ENCODE measurements at places on chromosomes 5 and 9.

DNA sequence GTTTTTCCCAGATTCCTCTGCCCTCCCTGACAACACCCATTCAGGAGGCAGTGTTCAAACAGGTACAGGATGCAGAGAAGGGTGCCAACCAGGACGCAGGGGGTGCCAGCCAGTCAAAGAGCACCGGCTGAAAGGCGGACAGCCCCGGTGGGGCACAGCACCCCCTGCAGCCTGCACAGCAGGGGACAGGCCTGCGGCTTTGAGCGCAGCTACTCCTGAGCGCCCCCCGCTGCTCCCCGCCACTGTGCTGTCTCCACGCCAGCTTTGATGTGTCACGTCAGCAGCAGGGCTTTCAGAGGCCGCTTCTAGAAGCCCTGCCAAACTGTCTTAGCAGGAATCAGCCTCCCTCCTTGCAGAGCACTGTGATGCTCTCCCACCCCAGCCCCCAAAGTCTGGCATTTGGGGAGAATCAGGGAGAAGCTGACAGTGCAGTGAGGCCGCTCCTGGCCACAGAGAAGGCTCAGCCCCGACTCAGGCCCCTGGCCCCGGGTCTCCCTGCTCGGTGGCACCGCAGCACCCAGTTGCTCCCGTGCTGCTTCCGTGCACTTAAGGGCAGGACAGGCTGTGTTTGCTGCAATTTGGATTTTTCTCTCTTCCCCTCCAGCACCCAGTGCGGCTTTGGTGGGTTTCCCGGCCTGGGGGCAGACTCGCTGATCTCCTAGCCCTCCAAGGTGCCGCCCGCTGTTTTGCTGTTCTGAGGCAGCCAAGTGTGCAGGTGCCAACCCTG is 20.3 kb downstream of the AK8 start:
- no peak for DNase-seq

DNA sequence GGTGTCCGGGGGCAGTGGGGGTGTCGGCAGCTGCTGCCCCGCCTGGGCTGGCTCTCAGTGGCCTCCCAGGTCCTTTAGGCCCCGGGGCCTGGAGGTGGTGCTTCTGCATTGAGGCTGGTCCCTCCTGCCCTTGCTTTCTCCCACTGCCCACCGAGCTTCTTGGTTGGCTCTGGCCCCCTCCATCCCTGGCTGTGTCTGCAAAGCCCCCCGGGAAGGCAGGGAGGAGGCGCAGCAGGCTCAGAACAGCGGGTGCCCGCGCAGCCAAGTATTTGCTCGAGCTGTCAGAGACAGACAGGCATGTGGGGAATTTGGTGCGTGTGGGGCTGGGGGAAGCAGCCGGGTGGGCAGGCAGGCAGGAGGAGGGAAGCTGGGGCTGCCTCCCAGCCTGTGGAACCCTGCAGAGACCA is 11.5 kb downstream of the CXXC5 start:
- no peak for DNase-seq

GRCh38 chr9:107732781-107733522 is 243.4 kb upstream of the KLF4 start:
- no peak for DNase-seq

- DNase-seq = no peak
Observed at GRCh38 chr5:24444414-24444813, 200.4 kb downstream of the CDH10 start.

- DNase-seq = no peak
Observed at GRCh38 chr9:74064702-74065101, 432.4 kb upstream of the RORB start.

DNA sequence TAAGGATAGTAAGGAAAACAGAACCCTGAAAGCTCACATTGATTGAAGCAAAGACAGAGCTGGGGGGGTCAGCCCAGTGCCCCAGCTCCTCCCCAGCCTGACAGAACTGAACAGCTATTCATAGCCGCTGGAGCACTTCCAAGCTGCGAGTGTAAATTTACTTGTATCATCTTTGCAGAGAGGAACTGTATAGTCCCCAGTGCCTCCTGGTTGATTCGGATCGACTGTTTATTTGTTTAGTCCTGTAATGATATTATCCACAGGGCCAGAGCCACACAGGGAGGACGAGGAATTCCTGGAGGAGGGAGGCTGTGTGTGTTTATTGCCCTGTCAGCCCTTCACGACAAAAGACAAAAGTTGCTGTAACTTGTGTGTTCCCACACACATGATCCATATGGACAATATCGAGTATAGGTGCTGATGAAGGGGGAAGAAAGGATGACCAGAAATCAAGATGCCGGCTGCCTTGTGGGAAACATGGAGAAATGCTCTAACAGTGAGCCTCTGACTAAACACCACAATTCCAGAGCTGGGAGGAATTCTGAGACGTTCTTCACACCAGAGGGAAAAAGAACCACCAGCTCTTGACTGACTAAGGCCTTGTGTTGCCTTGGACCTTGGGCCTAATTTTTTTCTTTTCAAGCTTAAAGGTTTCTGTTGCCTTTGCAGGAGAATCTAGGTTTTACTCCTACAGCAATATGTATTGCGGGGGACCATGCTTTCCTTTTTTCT is 31.1 kb downstream of the FOXD1 start:
- DNase-seq = no peak

DNA sequence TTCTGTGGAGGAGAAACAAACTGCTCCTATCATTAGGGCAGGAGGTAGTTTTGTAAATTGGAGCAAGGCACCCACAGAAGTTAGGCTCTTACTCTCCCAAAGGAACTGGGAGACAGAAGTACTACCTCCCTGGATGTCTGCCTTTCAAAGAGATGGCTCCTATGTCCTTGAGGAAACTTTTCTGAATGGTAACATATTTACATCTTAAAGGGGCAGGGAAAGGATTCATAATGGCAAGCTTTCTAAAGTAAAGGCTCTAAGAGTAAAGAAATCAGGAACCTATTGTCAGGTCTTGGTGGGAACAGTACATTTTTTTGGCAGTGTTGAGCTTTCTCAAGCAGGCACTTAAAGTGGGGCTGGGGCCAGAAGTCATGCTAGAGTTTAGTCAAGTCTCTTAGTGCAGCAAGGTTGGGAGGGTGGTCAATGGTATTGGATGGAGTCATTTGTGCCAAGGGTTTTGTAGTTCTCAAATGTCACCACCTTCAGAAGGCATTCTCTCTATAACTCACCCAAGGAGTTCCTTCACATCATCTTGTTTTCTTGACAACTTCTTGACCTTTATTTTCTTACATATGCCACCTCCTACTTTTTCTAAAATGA is 26.3 kb upstream of the NDFIP1 start:
- DNase-seq = no peak

- no peak for DNase-seq
Observed at GRCh38 chr5:27855491-27855890, 817.1 kb upstream of the CDH9 start.

- DNase-seq = no peak
Observed at GRCh38 chr5:30447431-30447830, 746.1 kb upstream of the CDH6 start.

GRCh38 chr9:70561786-70562395 is 147.4 kb upstream of the KLF9 start:
- DNase-seq = no peak

DNA sequence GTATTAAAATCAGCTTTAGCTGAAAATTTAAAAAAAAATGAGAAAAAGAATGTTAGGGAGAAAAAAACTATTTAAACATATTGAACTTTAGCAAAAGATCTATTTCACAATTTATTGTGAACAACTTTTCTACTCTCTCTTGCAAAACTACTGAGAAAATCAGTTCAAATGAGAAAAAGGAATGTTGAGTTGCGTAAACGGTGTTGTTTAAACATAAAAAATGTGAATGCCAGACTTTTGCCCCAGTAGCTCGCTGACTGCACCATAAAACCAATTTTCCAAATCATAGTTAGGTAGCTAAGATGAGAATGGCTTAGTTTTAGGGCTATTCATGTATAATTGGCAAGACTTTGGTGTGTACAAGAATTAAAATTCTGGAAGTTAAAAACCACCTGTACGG is 13.4 kb upstream of the RAD23B start:
- DNase-seq = no peak

- no peak for DNase-seq
Observed at GRCh38 chr5:153081385-153081784, 409.1 kb upstream of the GRIA1 start.

DNA sequence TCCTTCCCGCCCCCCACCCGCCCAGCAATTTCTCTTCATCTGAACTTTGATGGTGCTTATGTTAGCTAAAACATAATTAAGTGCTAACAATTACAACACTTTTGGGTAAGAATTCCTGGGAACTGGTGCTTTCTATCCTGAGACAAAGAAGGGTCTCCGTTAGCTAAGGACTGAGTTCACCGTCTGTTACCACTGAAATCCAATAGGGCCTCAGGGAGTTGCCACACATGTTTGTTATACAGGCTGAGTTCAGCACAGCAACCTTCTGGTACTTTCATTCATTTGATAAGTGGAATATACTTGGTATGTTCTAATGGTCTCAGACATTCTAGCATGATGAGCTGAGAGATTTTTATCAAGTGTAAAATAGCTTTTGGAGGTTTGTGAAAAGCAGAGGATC is 437.9 kb downstream of the EFNA5 start:
- DNase-seq = no peak

GRCh38 chr5:33425314-33425713 is 15.5 kb upstream of the TARS1 start:
- no peak for DNase-seq

- DNase-seq = no peak
Observed at GRCh38 chr9:126293522-126293889, 33.1 kb upstream of the MVB12B start.

DNA sequence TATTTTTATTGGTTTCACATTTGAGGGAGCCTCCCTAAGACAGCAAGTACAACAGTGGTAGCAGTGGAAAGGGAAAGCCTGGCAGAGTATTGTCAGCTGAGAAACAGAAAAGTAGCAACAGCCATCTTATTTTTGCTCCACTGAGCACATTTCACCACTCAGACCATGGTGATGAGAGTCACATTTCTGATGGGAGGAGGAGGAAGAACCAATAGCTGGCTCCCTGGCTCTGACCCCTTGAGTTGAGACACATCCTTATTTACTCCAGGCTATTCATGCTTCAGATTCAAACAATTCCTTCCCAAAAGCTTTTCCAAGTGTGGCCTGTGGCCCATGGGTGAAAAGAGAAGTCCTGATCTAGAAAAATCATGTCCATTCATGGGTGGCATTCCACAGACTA is 236.3 kb downstream of the ARHGAP26 start:
- DNase-seq = no peak

DNA sequence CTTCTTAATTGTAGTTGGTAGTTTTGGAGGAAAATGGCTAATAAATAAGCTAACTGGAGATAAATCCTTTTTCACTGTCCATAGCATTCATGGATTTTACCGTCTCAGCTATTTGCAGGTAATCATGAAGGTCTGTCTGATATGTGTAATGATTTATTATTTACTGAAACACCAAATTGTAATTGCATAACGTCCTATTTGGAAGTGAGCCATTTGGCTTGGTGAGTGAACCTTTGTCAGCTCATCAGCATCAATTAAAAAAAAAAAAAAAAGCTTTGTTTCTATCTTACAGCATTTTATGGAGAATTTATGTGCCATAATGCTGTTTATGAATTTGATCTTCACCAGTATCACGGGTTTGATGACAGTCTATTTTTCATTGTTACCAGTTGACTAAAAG is 20.2 kb downstream of the RECK start:
- DNase-seq = no peak

- DNase-seq = no peak
Observed at GRCh38 chr5:181194489-181195248, 10.3 kb downstream of the TRIM7 start.

GRCh38 chr5:15371184-15371583 is 128.8 kb upstream of the FBXL7 start:
- no peak for DNase-seq

DNA sequence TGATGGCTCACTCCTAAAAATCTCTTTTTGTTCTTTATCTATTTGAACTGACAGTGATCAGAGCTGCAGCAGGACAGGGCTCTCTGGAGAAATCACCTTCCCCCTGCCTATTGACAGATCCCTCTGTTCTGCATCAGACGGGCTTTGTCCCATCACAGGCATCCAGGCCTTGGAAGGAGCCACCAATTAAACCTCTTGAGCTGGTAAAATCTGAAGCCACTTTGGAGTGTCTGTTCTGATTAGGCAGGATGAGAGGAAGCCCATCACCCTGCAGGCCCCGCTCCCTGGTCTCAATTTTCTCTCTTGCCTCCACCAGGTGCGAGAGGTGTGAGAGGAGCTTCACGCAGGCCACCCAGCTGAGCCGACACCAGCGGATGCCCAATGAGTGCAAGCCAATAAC is 97.7 kb downstream of the PRDM6 start:
- DNase-seq = no peak

- no peak for DNase-seq
Observed at GRCh38 chr5:162929104-162929503, 508.3 kb upstream of the CCNG1 start.

GRCh38 chr5:56077796-56078233 is 83.1 kb upstream of the IL6ST start:
- DNase-seq = no peak

- no peak for DNase-seq
Observed at GRCh38 chr9:97474372-97474925, 27.0 kb upstream of the TMOD1 start.

DNA sequence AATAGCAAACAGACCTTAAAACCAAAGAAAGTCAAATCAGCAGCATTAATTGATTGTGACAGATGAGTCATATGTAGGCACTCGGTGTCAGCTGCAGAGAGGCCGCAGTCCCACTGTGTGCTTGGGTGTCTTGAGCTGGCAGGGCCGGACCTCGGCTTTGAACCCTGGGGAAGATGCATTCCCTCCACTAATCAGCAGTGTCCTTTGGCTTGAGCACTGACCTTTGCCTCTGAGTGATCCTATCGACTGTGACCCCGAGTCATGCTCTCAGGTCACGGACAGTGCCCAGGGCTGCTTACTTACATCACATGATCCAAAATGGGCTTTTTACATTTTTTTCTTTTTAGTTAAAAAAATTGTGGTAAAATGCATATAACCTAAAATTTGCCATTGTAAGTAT is 188.7 kb downstream of the GADD45G start:
- DNase-seq = no peak

DNA sequence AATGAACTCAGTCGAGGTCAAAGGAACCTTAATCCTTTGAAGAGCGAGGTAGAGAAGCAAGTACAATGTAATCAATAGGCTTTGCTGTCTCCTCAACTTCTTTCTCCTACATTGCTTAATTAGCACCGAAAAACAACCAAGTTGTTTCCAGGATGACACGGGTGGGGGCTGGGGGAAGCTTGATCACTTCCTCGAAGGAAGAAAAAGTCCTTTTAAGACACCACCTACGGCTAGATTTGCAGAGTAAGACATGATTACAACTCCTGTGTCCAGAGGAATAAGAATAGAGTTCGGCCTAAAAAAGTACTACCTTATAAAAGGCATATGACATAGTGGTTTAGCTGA is 811 bp upstream of the ARRDC3 start:
- no peak for DNase-seq

GRCh38 chr5:90356622-90357021 is 52.9 kb downstream of the CETN3 start:
- DNase-seq = no peak

Data from stimulated activated effector memory CD8-positive, alpha-beta T cell treated with anti-CD3 and anti-CD28 coated beads, Interleukin-12 subunit alpha, Interleukin-12 subunit beta, amount 100 ng/mL, for 72 hours (primary cell).